ENCODE measurements at places on chromosomes 3 and 15.

GRCh38 chr15:51926809-51927208 is 44.8 kb downstream of the LEO1 start:
- no peak for DNase-seq

DNA sequence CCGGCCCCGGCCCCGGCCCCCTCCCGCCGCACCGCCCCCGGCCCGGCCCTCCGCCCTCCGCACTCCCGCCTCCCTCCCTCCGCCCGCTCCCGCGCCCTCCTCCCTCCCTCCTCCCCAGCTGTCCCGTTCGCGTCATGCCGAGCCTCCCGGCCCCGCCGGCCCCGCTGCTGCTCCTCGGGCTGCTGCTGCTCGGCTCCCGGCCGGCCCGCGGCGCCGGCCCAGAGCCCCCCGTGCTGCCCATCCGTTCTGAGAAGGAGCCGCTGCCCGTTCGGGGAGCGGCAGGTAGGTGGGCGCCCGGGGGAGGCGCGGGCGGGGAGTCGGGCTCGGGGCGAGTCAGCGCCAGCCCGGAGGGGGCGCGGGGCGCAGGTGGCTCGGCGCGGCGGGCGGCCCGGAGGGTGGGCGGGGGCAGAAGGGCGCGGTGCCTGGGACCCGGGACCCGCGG is 352 bp downstream of the CHRD start:
- DNase-seq: peak; percentile 82

DNA sequence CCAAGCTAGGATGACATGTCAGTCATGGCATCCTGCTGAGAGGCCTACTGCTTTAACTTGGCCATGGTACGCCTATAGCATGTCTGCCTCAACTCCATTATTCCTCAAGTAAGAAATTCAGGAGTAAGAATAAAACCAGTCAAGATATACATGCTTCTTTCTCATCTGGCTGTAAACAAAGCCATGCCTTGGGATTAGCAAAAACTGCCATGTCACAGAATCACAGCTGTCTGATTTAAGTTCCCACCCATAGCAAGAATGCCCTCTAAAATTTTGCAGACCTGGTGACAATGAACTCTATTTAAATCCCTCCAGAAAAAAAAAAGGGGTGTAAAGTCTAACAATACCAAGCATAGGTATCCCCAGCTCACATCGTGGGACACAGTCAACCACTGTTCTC is 55.6 kb upstream of the ACAN start:
- DNase-seq: no peak

DNA sequence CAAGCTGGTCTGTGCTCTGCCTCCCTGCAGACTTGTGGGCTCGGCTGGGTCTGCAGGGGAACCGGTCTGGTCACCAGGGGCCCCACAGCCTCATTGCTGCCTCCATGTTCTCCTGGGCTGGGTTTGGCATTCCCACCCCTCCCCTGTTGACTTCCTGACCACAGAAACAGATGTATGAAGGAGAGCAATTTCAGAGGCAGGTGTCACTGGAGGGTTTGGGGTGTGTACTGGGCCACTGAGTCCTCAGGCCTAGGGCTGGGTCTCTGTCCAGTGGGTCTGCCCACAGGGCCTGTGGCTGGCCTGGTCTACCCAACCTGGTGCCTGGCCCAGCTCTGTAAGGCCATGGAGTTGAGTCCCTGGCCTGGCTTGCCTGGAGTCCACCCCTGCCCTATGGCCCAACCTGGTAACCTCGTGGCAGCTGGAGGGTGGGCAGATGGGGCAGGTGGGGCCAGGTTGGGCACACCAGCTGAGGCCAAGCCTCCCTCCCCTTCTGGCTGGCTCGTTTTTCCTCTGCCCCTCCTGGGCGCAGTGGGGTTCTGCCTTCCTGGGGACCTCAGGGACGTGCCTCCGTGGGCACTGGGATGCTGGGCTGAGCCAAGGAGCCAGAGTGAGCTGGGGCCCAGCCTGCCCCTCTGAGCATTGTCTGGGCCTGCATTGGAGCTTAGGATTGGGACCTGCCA is 20.8 kb downstream of the PLXNA1 start:
- DNase-seq: no peak

- DNase-seq: no peak
These were observed 804 bp upstream of the BRPF1 start for GRCh38 chr3:9730657-9731205.

- no peak for DNase-seq
These were observed 51.2 kb downstream of the SLTM start for GRCh38 chr15:58882243-58882642.

GRCh38 chr3:116444819-116445310 is 422 bp downstream of the LSAMP start:
- no peak for DNase-seq

GRCh38 chr3:38031022-38031994 is 1.9 kb upstream of the PLCD1 start:
- DNase-seq: no peak

- DNase-seq: no peak
These were observed 357.8 kb upstream of the TBL1XR1 start for GRCh38 chr3:177554895-177555759.

DNA sequence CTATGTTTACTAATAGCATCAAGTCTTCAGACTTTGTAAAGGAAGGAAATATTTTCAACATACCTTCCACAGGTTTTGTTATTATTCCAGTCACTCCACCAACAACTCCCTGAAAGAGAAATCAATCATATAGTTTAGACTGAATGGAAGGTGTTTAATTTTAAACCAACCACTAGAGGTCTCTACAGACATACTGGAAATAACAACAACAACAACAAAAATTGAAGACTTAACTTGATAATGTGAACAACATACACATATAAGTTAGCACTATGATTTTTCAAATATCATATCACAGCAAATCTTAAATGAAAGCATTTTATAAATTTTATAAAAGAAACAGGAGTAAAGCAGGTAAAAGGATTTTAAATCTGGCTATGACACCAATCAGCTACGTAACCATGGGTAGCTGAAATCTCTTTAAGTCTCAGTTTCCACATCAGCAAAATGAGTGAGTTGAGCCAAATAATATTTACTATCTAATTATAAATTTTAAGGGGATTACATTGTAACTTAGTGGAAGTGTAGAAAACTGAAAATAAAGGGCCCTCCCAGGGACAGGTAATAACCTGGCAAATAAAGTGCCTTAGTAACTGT is 188.2 kb downstream of the VPS13C start:
- no peak for DNase-seq

- DNase-seq: no peak
These were observed 24.5 kb upstream of the SSR3 start for GRCh38 chr3:156579427-156579851.

GRCh38 chr3:51955893-51956770 is 951 bp downstream of the GPR62 start:
- no peak for DNase-seq

DNA sequence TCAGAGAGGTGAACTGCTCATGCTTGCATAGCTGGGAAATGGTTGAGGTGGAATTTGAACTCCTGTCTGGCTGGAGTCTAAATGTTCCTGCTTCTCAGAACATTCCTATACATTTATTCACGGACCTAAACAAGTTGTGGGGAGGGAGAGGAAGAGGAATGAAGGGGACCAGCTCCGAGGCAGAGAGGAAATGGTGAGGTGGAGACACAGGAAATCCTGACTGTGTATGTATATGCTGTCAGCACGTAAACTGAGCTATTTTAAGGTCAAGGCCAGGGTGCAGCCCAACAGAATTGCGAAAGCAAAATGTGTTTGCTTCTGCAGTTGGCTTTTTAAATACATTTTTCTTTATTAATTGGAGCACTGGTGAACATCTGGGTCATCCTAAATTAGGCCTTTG is 74.1 kb upstream of the POMGNT2 start:
- DNase-seq: no peak

GRCh38 chr15:48717458-48717857 is 71.9 kb upstream of the FBN1 start:
- no peak for DNase-seq

GRCh38 chr15:89127054-89127702 is 38.9 kb downstream of the ABHD2 start:
- DNase-seq: no peak

GRCh38 chr3:156659260-156659659 is 15.1 kb upstream of the TIPARP start:
- DNase-seq: no peak

GRCh38 chr15:67198157-67198754 is 56.2 kb downstream of the AAGAB start:
- DNase-seq: no peak

GRCh38 chr3:72152551-72153476 is 367.9 kb upstream of the PROK2 start:
- DNase-seq: peak; percentile 52

DNA sequence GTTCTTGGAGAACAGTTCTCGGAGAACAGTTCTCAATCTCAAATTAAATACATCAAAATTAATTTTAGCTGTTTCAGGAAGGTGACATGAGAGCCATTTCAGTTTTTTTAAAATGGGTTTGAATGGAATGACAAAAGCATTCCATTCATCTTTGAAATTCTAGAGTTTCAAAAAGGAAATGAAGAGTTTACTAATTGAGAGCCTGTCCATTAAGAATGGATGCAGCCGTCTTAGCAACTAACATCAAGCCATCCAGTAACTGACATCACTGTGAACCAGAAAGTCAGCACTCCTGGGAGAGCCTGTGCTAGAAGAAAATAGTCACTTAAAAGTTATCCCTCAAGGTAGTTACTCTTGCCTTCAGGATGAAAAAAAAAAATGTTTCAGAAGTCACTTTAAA is 47.0 kb upstream of the FSTL1 start:
- no peak for DNase-seq

DNA sequence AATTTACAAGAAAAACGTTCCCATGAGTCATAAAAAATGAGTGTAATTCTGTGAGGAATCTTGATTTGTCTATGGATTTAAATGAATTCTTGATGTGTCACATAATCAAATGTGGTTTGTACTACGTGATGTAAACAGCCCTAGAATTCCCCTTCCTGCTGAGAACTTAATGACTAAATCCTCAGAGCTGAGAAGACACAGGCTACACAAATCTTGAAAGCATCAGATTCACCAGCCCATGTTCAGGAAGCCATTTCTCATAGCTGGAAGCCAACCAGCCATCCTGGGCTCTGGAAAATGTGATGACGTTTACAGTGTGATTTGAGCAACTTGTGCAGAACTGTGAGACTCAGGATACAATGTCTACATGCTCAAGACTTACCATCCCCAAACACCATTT is 193.7 kb upstream of the MME start:
- DNase-seq: no peak

- no peak for DNase-seq
These were observed 275.4 kb downstream of the NEK10 start for GRCh38 chr3:27093771-27094170.

DNA sequence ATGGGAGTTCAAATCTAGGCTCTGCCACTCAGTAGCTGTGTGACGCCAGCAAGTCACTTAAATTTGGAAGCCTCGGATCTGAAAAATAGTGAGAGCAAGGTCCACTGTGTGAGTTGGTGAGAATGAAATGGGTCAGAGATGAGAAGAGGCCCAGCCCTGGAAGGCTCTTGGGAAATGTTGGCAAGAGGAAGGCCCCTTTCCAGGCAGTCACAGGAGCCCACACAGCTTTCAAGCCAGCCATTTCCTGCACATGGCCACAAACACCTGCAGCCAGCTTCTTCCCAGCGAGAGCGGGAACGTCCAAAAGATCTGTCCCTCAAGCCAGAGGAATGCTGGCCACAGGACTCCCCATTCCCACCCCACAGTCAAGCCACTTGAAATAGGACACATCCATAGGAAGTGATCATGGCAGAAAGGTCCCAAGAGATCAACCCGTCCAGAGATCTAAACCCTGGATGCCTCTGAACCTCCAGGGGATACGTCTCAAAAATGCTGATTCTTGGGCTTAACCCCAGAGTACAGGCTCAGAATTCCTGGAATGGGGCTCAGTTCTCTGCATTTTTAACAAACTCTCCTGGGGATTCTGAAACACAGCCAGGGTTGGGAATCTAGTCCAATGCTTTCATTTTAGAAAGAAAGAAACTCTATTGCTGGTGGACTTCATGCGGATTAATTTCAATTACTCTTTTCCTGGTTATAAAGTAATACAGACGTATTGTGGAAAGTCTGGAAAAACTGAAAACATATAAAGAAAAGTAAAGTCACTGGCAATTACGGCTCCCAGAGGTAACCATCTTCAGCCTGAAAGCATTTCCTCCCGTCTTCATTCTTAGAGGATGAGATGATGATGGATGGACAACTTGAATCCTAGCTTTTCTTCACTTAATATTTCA is 35.9 kb downstream of the NTRK3 start:
- no peak for DNase-seq

- DNase-seq: peak; percentile 8
These were observed 385.7 kb downstream of the LSAMP start for GRCh38 chr3:116059421-116060096.

DNA sequence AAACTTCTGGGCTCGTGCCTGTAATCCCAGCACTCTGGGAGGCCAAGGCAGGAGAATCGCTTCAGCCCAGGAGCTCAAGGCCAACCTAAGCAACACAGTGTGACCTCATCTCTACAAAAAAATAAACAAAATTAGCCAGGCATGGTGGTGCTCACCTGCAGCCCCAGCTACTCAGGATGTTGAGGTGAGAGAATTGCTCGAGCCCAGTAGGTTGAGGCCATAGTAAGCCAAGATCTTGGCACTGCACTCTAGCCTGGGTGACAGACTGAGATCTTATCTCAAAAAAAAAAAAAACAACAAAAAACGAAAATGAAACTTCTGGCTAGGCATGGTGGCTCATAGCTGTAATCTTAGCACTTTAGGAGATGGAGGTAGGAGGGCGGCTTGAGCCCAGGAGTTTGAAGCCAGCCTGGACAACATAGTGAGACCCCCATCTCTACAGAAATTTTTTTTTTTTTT is 53.7 kb downstream of the PIK3CB start:
- no peak for DNase-seq

DNA sequence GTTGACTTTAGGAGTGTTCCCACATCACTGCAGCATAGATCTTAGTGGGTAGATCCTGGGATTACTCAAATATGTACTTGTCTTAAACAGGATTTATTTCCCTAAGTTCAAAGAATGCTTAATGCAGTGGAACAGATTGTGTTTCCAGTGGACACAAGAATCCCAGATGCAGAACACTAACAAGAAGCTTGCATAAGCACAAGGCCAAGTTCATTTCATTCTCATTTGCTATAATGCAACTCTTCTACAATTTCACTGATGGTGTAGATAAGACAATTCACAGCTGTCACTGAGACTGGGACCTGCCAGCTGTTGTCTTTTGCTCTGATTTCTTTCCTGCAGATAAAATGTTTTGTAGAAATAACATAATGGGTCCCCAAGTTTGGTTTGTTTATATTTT is 225.6 kb downstream of the NFKBIZ start:
- DNase-seq: no peak

DNA sequence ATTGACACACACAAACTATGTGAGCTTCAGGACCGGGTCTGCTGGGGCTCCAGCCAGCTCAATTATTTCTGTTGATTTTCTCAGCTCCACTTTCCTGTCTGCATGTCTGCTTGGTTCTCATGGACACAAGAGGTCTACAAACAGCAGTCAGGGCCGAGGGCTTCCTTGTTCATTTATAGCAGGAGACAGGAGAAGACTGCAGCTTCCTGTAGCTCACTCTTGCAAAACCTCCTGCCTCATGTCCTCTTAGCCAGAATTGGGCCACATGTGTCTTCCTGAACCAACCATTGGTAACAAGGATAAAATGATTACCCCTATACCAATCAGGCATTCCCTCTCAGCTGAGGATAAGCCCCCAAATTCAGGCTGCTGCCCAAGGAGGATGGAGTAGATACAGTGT is 182.8 kb downstream of the TLE3 start:
- no peak for DNase-seq
